ENCODE measurements at places on chromosomes 1 and 21. TPM values are rescaled to one million over a fixed set of nuclear protein-coding genes. Genes with fewer than 3 reads are reported as not detected.

DNA sequence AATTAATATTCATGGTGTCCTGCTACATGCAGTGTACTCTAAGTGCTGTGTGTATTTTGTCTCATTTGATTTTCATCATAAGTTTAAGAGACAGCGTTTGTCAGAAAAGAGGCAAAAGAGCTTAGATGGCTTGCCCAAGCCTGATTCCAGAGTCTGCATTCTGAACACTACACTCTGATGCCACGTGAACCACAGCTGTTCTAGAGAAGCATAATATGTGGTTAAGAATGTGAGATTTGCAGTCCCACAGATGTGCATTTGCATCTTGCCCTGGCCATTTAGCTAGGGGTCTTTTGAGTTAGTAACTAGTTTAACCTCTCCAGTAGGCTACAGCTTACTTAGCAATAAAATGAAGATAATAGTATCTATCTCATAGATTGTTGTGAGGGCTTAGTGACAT, 9.2 kb upstream of the GADD45A start:
- DNase-seq: no peak

GRCh38 chr1:170388489-170388888, 143.5 kb upstream of the GORAB start:
- DNase-seq: no peak

UBXN10 gene
- 0.48 TPM for total RNA-seq

DNA sequence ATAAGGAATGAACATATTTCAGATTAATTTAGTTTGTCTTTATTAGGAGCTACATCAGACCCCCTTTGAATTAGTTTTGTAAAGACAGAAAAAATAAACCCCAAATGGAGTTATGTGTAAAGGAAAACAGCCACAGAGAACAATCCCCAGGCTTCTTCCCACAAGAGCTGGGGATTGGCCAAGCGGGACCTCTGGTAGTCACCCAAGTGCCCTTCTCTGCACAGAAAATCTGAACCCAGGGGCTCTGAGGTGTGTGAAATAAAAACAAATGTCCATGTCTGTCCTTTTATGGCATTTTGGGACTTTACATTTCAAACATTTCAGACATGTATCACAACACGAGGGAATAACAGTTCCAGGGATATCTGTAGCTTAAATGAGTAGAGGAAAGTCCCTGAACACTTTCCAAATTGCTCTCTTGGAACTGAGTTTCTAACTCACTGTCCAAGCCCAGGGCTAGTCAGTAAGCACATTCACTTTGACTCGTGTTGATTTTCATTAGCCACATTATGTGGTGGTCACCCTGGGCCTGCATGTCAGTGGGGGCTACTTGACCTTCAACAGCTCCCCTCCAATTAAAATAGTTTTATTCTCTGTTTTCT, 22.5 kb downstream of the DPT start:
- no peak for DNase-seq

HCRTR1 gene
- not detected for total RNA-seq

DNA sequence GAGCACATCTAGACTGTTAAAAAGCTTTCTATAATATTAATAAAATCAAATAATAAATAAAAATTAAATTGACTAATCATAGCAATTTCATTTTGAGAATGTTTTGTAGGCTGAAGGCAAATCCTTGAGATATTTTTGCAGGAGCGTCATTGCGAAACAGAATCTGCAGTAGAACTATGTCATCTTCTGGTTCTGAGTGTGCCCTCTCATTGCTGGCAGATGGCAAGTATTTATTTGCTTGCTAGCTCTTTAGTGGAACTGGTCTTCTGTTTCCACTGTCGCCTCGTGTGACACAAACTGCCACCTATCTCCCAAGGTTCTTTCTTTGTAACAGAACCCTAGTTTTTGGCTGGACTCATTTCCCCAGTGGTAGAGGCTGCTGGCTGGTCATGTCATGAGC, 19.0 kb upstream of the IRF2BP2 start:
- no peak for DNase-seq

Data from suprapubic skin (tissue), 4 donors.